ENCODE measurements at places on chromosomes 11 and 22.

DNA sequence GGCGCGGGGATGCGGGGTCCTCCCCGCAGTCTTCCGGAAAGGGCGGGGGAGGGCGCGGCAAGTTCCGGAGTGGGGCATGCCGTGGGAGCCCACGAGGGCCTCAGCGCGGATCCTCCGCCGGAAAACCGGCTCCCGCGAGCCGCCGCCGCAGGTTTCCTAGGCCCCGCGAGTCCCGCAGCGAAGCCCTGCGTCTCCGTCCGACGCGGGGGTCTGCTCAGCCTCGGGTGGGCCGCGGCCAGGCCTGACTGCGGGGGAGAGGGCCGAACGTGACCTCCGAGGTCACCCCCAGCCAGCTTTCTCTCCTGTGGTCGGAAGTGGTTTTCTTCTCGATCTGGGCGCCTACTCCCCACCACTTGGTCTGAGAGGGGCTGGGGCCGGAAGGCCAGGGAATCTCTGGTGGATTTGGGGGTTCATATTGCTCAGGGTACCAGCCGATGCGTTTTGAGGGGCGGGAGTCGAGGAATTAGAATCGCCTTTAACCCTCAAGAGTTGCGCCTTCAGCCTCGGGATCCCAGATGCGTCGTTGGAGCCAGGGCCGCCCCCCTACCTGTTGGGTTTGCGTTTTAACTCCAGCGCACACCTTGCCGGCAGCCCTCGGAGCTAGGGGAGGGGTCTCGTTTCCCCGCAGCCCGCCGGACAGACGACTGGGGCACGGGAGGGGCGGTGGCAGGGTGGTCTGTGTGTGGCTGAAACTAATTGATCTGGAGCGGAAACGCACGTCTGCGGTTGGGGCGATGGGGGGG is 3.6 kb upstream of the CCND1 start:
- DNase-seq, result no peak

DNA sequence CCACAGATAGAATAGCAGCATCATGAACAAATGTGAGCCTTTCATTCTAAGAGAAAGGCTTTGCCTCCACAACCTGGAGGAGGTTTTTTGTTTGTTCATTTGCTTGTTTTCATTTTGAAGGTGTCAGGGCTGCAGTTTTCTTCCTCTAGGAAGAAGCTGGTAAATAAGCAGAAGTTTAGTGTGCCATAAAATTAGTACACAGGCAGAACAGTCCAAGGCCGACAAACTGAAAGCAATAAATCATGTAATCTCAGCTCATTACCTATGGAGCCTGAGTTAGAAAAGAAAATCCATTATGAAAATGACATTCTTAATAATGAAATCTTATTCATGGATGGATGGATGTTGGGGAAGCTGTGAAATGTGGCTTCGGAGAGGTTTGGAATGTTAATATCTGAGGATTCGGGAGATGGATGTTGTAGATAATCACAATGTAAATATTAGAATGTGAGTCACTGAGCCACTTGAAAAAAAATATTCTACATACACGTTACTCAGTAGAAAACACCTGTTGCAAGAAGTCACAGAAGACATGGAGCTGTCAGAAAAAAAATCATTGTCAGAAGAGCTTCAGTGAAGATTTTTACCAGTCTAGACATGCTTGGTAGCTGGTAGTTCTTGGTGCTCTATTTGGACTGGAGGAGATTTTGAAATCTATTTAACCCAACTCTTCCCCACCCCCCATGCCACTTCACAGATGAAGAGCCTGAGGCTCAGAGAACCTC is 15.0 kb upstream of the ZDHHC13 start:
- DNase-seq, result no peak

DNA sequence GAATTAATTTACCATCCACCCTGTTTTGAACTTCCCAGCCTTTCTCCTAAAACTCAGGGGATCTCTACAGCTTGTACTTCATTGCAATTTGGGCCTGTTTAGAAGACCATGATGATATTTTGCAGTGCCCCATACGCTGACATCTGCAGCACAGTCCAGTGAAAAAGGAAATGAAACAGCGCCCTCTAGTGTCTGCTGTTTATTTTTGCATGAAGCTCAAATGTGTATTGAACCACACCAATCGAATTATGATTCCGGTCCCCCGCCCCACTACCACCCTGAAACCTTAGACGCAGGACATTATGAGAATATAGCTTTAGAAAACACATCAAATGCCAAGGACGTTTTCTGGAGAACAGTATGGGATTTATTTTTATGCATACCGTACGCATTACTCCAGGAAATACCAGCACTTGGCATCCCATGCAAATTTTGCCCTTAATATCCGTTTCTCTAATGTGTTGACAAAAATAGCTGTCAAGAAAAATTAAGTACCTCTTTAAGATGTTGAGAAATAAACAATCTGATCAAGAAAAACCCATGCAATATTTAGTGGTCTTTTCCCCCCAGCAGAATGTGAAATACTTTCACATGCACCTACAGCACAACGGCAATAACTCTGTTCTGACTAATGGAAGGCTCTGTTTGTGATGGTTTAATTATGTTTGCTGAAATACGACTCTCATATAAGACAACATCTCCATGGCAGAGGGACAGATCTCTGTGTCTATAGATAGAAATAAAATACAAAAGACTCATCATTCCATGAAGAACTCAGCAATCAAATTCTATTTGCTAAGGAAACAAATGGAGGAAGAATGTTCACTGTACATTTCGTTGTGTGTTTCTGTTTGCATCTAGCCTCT is 93.9 kb downstream of the TECTA start:
- DNase-seq, result peak; percentile 65

DNA sequence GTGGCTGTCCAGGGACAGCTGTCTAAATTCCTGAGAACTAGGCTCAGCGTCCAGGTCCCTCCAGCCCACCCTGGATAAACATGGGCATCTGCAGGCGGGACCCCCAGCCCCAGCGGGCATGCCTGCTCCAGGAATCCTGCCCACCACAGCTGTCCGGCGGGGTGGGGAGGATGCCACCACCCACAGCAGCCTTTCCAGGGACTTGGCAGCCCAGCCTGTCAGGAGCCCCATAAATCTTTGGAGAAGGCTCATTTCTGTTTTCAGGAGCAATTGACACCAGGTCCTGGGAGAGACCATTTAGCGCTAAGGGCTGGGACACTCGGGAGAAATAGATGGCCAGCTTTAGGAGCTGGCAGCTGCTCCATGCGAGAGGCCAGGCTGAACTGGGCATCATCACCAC is 358.9 kb downstream of the CADM1 start:
- DNase-seq, result no peak

DNA sequence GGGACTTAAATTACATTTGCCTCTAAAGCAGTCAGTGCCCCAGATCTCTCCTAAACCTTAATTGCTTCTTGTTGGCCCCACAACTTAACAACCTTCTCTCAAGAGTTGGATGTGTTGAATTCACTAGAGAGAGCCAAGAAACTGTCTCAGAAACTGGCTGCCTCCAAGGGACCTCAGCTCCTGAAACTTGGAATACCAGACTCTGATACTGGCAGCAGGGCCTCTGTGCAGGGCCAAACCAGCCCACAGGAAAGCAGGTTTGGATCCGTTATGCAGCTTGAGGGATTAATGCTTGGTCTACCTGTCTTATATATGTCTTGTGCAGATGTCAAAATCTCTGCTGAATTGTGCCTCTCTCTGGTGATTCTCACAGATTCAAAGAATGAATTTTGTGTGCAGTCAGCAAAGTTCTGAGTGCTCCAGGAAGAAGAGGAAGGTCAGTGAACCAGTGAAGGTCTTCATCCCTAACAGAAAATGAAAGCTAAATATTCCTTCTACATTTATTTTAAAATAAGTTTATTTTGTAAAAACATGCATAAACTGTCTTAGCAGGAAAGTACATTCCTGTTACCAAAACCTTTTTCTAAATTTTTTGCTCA is 70.8 kb downstream of the LIF start:
- DNase-seq, result no peak

DNA sequence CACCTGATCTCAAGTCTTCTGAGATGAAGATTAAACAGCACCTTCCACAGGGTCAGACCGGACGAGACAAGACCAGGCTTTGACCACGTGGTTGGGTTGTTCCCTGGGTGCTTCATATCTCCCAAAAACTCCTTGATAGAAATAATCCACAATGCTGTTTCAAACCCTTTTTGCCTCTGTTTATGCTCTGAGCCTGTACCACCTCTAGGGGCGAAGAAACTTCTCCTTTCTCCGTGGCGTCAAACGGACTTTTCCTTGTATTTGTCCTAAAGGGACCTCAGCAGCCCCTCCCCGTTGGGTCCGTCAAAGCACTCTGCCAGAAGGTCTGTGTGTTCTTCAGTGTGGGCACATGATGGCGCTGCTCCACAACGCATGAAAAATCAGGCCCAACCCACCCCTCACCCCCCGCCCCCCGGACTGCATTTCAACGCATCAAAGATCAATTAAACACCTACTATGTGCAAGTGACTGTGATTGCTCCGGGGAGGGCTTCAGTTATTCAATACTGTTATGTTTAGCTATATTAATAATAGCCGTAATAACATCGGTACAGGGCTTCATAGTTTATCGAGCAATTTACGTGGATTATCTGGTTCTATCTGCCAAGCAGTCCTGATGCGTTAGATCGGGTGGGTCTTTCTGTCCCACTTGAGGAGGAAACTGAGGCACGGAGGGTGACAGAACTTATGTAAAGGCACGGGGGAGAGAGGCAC is 17.3 kb upstream of the EIF3D start:
- DNase-seq, result peak; percentile 50

DNA sequence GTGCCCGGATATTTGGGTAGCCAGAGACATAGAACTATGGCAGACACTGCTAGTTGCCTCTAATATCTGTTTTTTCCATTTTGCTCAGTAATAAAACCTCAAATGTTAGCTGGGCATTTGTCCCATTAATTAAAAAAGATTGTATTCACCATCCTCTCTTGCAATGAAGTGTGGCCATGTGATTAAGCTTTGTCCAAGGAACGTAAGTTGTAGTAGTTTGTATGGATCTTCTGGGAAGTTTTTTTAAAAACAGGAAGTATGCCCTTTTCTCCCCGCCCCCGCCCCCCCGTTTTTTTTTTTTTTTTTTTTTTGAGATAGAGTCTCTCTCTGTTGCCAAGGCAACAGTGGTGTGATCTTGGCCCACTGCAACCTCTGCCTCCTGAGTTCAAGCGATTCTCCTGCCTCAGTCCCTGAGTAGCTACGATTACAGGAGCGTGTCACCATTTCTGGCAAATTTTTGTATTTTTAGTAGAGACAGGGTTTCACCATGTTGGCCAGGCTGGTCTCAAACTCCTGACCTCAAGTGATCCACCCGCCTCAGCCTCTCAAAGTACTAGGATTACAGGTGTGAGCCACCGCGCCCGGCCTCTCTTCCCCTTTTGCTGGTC is 1.7 kb upstream of the TMEM135 start:
- DNase-seq, result no peak

- DNase-seq, result no peak
Observed at GRCh38 chr22:39128508-39128907, 24.0 kb downstream of the CBX7 start.

- peak; percentile 78 for DNase-seq
Observed at GRCh38 chr11:75474240-75474639, 41.2 kb upstream of the KLHL35 start.

GRCh38 chr11:120918257-120918656 is 105.6 kb upstream of the TBCEL start:
- DNase-seq, result no peak

- peak; percentile 77 for DNase-seq
Observed at GRCh38 chr11:74055938-74056337, 47.1 kb upstream of the UCP3 start.

- peak; percentile 48 for DNase-seq
Observed at GRCh38 chr11:73412308-73412707, 36.1 kb downstream of the RELT start.

DNA sequence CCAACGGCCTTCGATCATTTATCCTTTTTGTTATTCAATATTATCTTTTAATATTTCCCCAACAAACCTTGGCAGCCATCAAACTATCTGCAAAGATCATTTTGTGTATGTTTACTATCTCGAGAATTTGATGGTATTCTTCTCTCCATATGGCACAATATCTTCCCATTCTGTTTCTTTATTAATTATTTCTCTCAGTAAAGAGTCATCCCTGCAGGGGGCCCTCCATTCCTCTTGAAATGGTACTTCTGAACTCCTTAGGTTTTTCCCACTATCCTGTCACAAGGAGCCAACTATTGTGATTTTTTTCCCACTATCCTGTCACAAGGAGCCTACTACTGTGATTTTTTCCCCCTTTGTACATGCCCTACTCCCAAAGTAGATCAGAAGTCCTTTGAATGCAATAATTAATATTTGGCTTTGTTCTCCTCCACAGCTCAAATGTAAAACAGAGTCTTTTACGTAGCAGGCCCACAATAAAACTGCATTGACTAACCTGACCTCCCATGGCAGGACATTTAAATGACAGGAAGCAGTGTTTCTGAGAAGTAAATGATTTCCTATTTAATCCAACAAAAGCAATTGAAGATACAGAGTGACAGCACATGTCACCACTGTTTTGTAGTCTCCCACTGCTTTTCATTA is 43.3 kb downstream of the PDGFD start:
- DNase-seq, result no peak

- DNase-seq, result no peak
Observed at GRCh38 chr11:16136792-16137390, 219.5 kb downstream of the SOX6 start.

DNA sequence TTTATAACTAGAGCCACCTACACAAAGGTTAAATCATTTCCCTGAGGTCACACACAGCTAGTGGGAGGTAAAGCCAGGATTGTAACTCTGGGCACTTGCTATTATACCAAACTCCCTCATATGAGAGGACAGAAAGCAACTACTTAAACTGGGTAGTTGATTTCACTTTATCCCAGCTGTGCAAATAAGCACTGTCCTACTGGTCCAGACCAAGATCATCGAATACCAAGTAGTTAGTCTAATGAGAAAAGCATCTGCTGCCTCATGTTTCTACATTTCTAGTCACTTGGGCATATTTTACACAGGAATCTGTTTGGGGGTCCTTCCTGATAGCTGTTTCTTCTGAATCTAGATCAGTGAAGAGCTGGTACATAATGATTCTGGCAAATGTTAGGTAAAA is 178.6 kb upstream of the NARS2 start:
- DNase-seq, result no peak

DNA sequence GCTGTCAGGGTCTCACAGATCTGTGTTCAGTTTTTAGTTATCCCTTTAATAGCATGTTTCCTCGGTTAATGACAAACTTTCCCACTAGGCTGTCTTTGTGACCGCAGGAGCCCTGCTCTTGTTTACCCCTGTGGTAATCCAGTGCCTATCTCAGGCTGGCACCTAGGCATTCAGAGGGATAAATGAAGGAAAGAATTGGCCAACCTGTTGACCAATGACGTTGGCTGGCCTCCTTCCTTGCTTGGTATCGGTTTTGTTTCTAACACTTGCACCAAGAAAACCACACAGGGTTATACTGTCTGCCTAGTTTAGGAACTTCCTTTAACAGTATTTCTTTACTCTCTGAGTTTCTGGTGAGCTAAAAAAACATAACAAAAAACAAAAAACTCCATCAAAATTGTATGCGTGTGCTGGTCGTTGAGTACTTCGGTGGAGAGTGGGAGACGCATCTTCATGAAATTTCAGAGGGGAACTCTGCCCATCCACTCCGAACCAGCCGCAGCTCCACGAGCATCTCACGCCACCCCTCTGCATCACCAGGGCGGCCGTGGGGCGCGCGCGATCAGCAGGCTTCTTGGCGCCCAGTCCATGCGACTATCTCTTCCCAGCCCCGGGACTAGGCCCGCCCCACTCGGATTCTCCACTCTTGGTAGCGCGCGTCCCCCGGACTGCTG is 563 bp upstream of the ENDOD1 start:
- DNase-seq, result no peak
